NCI-H2107 (cell line): ENCODE measurements at places on chromosomes 12 and 14.

DNA sequence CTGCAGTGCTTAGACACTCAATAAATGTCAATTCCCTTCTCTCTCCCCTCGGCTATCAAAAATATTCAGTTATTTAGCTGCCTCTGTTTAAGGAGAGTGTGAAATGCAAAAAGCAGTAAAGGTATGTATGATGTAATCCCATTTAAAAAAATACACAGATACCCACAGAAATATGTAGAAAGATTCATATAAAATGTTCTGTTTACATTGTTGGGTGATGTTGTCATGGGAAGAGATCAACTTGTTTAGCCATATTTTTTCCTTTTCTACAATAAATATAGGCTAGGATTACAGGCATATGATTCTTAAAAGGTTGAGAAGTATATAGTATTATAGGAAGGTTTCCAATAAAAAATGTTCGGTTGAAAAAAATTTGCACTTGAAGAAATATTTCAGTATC is 7.8 kb downstream of the PPP2R3C start:
- DNase-seq: no peak

- no peak for DNase-seq
These were observed 177.2 kb downstream of the KIF26A start for GRCh38 chr14:104315625-104316024.

GRCh38 chr12:93568091-93568490 is 4.4 kb upstream of the SOCS2 start:
- no peak for DNase-seq

DNA sequence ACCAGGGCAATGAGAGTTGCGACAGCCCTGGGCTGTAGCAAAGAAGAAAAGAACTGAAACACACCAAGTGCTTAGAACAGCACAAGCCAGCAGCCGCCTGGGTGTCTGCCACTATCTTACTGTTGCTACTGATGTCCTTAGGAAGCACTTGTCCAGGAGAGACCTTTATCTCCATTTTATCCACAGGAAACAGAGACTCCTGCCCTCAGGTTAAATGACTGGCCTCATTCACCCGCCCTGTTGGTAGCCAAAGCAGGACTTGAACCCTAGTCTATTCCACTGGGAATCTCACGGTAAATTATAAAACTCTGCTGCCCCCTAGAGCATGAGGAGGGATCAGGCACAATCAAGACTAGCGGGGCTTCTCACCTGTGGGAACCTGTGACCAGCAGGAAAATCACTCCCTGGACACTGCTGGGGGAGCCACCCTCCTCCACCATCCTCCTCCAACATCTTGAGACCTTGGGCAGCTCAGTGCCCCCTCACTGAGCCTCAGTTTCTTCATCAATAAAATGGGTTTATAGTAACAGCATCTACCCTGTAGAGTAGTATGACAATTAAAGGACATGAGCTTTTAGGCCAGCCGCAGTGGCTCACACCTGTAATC is 20.5 kb upstream of the TESC start:
- peak; percentile 59 for DNase-seq

GRCh38 chr12:125287155-125287847 is 222.1 kb downstream of the AACS start:
- DNase-seq: no peak

GRCh38 chr12:25434515-25434914 is 118.6 kb downstream of the LMNTD1 start:
- DNase-seq: no peak

DNA sequence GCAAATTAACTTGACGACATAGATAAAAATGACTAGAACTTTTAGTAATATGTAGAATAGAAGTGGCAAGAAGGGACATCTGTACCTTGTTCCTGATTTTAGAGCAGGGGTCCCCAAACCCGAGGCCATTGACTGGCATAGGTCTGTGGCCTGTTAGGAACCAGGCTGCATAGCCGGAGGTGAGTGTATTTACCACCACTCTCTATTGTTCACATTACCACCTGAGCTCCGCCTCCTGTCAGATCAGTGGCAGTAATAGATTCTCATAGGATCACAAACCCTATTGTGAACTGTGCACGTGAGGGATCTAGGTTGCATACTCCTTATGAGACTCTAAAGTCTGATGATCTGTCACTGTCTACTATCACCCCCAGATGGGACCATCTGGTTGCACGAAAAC is 113.6 kb upstream of the AVPR1A start:
- DNase-seq: no peak

DNA sequence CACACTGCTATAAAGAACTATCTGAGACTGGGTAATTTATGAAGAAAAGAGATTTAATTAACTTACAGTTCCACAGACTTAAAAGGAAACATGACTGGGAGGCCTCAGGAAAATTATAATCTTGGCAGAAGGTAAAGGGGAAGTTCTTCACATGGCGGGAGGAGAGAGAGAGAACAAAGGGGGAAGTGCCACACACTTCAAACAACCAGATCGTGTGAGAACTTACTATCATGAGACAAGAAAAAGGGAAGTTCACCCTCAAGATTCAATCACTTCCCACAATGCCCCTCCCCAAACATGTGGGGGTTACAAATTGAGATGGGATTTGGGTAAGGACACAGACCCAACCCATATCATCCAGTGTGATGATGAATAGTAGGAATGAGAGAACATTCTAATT is 366.5 kb downstream of the LRFN5 start:
- DNase-seq: no peak

DNA sequence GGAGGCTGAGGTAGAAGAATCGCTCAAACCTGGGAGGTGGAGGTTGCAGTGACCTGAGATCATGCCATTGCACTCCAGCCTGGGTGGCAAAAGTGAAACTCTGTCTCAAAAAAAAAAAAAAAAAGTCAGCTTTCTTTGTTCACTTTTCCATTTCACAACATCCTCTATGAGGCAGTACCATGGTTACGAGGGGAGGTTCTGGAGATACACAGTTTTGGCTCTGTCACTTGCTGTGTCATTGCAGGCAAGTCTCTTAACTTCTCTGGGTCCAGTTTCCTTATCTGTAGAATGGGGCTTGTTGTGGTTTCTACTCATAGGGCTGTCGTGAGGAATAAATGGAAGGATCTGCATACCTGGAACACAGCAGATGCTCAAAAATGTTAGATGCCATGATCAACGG is 75.6 kb upstream of the SLC24A4 start:
- no peak for DNase-seq

DNA sequence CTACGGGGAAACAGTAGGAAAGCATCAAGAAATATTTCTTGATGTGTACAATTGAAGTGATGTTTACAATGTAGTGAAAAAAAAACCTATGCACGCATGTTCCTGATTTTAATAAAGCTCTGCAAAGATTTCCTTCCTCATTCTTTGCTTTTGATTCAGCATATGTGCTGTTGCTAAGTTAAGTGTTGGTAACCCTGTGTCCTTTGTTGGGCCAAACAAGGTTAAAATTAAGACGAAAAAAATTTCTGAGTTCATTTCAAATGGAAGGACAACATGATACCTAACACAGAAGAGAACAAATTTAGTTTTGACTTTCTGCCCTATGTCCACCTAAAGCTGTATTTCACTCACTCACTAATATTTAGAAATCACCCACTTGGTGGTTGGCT is 62.8 kb downstream of the PPP2R5C start:
- no peak for DNase-seq
